ENCODE measurements at places on chromosomes 7 and 10.

DNA sequence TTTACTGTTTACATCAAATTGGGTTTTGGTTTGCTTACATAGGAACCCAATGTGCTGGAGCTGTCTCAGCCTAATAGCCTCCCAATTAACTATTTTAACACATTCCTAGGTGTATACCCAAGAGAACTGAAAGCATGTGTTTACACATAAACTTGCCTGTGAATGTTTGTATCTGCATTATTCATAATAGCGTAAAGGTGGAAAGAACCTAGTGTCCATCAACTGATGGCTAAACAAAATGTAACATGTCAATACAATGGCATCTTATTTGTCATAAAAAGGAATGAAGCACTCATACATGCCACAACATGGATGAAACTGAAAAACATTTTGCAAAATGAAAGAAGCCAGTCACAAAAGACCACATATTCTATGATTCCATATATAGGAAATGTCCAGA, 160.6 kb upstream of the EEPD1 start:
- no peak for DNase-seq

DNA sequence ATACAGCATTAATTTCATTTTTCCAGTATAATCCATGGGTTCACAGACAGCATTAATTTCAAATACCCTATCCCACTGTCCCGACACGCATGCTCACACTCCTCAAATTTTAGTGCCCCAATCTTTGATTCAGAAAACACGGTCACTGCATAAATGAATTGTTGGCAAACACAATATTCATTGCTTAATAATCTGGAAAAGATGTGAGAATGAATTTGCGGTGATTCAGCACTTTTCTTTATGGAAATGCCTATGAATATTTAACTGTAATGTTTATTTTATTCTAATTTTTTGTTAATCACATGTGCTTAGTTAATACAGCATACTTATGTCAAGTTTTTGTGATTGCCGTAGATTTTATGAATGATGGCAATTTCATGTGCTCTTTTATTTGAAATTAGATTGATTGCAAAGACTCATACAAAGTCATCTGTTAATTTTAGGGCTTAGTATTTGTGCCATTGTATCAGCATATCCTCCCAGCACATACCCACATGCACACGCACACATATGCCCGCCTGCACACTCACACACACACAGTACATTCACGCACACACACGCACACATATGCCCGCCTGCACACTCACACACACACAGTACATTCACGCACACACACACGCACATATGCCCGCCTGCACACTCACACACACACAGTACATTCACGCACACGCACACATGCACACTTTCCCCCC, 35.1 kb downstream of the MACROH2A2 start:
- DNase-seq, result no peak

DNA sequence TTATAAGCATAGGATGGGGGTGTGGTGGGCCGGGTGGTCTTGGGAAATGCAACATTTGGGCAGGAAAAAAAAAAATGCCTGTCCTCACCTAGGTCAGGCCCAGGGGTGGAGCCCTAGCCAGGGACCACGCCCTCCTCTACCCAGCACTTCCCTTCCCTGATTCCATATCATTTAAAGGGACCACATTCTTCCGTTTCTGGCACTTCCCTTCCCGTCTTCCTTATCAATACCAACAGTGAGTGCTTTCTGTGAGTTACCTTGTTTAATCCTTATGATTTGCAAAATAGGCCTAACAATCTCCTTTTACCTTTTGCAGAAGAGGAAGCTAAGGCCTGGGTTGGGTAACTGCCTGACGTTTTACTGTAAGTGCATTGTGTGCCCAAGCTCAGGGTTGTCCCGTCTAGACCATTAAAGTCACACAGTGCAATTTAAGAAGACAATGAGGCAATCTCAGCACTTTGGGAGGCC, 16.7 kb upstream of the C10orf95 start:
- DNase-seq, result no peak

GRCh38 chr7:54153462-54153861, 388.7 kb upstream of the VSTM2A start:
- no peak for DNase-seq

GRCh38 chr7:15175152-15175551, 272.6 kb upstream of the DGKB start:
- no peak for DNase-seq

DNA sequence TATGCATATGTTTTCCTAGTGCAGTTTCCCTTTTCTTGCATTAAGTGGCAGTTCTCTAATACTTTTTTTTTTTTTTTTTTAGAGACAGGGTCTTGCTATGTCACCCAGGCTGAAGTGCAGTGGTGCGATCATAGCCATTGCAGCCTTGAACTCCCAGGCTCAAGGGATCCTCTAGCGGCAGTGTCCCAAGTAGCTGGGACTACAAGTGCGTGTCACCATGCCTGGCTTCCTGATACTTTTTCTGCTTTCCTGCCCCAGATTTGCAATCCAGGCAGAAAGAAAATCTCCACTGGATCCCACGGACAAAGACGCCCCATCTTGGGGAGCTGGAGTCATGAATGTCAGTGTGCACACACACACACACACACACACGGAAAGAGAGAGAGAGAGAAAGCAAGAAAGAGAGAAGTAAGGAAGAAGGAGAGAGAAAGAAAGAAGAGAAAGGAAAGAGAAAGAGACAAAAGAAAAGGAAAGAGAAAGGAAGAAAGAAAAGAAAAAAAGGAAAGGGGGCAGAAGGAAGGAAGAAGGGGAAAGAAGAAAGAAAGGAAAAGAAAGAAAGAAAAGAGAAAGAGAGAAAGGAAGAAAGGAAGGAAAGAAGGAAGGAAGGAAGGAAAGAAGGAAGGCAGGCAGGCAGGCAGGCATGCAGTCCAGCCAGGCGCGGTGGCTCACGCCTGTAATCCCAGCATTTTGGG, 37.5 kb upstream of the OCM2 start:
- DNase-seq, result no peak

GRCh38 chr7:154482863-154483262, 430.7 kb downstream of the DPP6 start:
- DNase-seq, result no peak

DNA sequence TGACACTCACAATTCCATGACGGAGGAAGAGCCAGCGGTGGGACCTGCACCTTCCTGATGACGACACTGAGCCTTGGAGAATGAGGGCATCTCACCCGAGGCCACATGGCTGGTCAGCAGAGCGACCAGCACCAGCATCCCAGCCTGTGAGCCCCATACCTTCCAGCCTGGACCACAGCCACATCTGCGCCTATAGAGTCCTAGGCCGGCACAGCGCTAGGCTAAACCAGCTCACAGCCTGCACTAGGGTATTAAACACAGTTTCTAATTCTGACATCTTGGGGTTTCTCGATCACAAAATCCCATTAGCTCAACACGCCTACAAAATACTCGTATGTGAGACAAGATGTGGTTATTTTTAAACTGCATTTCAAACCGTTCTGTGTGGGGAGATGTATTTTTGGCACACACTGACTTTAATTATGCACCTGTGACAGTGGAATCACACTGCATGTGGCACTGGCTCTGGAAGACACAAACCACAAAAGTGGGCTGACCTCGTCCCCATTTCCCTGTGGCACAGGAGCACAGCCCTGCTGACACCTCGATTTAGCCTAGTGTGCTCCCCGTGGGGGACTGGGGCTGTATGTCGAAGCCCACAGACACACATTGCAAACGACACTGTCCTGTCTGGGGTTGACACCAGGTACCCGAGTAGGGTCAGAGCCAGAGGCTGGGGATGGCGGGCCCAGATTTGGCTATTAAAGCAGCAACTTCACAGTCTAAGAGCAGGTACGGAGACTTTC, 32.5 kb downstream of the CPXM2 start:
- peak; percentile 56 for DNase-seq

- no peak for DNase-seq
These were observed 663 bp downstream of the HERPUD2 start for GRCh38 chr7:35694161-35694783.

- no peak for DNase-seq
These were observed 25.0 kb downstream of the CACUL1 start for GRCh38 chr10:118729641-118730258.

DNA sequence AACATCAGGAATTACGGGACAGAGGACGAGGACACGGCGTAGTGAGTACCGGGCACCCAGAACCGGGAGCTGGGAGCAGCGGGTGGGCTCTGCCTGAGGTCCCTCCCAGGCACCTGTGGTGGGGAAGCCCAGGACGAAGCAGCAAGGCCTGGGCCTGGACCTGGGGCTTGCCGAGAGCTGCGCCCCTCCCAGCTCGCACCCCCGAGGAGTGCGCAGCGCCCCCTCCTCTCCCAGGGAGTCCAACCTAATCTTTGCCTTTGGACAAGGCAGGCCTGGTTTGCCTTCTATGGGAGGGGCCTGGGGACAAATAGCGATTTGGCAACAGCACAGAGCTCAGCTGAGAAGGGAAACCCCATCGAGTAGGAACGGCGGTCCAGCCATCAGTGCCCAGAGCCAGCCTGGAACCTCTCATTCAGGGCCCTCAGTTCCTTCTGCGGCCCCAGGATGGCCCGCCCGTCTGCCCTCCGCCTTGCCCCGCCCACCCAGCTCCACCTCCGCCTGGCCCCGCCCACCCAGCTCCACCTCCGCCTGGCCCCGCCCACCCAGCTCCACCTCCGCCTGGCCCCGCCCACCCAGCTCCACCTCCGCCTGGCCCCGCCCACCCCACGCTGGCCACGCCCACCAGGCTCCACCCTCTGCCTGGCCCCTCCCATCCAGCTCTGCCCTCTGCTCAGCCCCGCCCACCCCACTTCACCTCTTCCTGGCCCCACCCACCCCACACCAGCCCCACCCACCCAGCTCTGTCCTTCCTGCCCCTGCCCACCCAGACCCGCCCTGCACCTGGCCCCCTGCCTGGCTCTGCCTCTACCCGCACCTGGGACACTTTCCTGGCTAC, 32.5 kb upstream of the KNDC1 start:
- DNase-seq, result no peak

- DNase-seq, result no peak
These were observed 243.0 kb downstream of the WDR37 start for GRCh38 chr10:1299041-1299726.

DNA sequence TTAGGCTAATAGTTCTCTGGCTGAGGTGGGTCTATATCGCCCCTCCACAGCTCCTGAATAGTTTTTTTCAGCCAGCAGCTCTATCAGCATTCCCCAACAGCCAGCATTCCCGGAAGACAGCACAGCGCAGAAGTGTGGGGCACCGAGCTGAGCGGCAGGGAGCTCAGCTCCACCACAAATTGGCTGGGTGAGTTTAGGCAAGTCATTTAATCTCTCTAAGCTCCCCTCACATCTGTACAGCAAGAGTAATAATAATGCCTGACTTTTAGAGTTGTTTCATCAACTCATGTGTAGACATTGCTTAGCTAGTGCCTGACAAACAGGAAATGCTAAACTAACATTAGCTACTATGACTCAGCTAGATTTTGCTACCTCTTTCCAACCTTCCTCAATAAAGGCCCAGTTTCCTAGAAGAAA, 247.9 kb upstream of the PTN start:
- no peak for DNase-seq

GRCh38 chr10:78944723-78945312, 123.9 kb upstream of the ZMIZ1 start:
- no peak for DNase-seq

DNA sequence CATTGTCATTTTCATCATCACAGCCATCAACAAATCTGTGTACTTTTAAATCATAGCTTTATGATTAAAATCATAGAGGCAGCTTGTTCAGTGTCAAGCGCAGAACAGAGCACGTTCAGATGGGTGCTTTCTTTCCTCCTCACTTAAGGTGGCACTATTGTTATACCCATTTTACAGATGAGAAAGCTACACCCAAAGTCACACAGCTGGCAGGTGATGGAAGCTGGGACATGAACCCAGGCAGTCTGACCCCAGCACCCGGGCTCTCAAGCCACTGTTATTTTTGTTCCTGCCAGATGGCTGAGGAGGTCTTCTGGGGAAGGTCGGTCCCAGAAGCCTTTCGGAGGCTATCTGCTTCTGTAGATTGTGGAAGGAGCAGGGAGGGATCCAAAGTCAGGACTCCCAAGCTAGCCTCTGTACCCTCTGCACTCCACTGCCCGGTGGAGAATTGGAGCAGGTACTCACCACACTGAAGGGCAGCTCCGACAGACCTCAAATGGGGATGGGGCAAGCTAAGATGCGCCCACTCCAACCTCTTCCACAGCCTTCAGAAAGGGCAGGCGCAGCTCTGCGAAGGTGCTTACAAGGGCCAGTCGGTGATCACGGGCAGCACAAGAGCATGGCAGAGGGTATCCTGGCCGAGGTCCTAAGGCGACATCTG, 610 bp downstream of the AVPI1 start:
- no peak for DNase-seq

GRCh38 chr7:69534461-69535041, 63.7 kb upstream of the AUTS2 start:
- DNase-seq, result no peak
